Stomach (tissue), 19 donors: ENCODE measurements at places on chromosomes 4 and X. TPM values are rescaled to one million over a fixed set of nuclear protein-coding genes. Genes with fewer than 3 reads are reported as not detected.

GRCh38 chrX:118558926-118559325, 63.3 kb downstream of the DOCK11 start:
- H3K27me3 ChIP-seq: no peaks in the 10 kb centered on the region
- DNase-seq: no peak
- no peaks in the 10 kb centered on the region for H3K36me3 ChIP-seq
- H3K27ac ChIP-seq: no peak overlapping the region

DNA sequence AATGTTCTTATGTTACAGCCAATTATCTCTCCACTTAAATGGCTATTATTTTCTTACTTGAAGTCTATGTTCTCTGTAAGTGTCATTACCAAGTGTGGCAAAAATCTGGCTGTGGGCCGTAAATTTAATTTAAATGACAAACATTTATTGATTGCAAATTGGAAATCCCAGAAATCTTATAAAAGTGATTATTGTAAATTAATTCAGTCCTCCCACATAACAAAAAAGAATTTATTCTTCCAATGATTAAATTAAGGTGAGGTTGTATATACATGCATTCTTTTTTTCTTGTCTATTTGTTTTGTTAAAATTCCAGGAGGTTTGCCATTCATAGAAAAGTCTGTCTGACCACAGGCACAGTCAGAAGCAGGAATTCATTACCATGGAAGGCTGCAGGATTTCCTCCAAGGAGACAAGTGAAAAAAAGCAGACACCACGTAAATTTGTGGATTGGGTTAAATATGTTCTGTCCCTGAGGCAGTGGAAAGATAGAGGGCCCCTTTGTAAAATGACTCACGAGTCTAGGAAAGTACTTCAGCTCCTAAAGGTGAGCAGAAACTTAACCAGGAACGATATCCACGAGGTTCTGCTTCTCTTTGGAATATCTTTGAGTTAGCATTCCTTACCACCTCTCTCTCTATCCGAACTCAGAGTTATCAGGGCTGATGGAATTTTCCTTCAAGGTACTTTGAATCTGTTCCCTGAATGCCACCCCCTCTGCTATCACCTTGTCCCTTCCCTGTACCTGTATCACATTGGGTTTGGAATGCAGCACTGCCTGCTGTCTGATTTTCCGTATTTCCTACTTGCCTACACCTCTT, 10.7 kb downstream of the PPARGC1A start:
- no peaks in the 10 kb centered on the region for H3K36me3 ChIP-seq
- H3K4me3 ChIP-seq: no peak overlapping the region
- peaks cover 31% of the 10 kb centered on the region for H3K4me1 ChIP-seq

- peak; percentile 25 for DNase-seq
- no peaks in the 10 kb centered on the region for H3K27me3 ChIP-seq
- H3K36me3 ChIP-seq: peaks cover 6% of the 10 kb centered on the region
- peaks cover 39% of the 10 kb centered on the region for H3K4me1 ChIP-seq
- no peak overlapping the region for H3K4me3 ChIP-seq
These were observed 103.6 kb downstream of the RAPGEF2 start for GRCh38 chr4:159206427-159206871.

GRCh38 chrX:18574591-18574990, 97.3 kb downstream of the RS1 start:
- H3K27me3 ChIP-seq: no peaks in the 10 kb centered on the region
- no peaks in the 10 kb centered on the region for H3K4me1 ChIP-seq
- H3K36me3 ChIP-seq: no peaks in the 10 kb centered on the region
- no peak overlapping the region for H3K4me3 ChIP-seq
- H3K27ac ChIP-seq: no peak overlapping the region

DNA sequence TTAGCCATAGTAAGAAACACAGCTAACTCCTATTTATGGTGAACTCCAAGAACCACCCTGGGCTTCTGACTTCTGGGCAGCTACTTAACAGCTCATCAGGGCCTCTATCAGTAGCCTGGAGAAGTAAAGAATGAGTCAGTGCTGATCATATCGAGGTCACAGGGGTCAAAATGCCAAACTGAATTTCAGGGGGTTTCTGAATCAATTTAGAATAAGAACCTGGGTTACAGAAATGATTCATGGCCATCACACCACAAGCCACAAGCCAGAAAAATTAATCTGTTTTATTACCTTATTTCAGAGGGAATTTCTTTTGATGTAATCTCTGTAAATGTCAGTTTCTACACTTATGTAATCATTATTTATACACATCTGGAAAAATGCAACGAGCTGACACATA, 64.4 kb downstream of the CHST7 start:
- no peak overlapping the region for H3K27ac ChIP-seq
- H3K27me3 ChIP-seq: no peaks in the 10 kb centered on the region
- no peak for DNase-seq
- H3K4me1 ChIP-seq: no peaks in the 10 kb centered on the region
- H3K4me3 ChIP-seq: no peak overlapping the region

DNA sequence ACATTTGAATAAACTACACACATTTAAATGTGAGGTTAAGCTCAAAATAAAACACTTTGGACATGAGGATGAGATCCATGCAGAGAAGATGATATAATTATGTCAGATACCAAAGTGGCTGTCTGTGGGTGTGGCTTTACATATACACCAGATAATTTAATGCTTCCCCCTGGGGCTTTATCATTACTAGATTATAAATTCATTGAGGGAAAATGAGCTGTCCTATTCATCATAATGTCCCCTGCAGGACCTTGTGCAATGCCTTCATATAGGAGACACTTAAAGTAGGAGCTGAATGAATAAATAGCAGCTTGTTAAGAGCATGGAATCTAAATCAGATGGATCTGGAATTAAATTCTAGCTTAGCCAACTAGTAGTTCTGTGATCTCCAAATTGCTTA, 49.7 kb downstream of the OTC start:
- no peaks in the 10 kb centered on the region for H3K4me1 ChIP-seq
- H3K36me3 ChIP-seq: no peaks in the 10 kb centered on the region
- H3K4me3 ChIP-seq: no peak overlapping the region

DNA sequence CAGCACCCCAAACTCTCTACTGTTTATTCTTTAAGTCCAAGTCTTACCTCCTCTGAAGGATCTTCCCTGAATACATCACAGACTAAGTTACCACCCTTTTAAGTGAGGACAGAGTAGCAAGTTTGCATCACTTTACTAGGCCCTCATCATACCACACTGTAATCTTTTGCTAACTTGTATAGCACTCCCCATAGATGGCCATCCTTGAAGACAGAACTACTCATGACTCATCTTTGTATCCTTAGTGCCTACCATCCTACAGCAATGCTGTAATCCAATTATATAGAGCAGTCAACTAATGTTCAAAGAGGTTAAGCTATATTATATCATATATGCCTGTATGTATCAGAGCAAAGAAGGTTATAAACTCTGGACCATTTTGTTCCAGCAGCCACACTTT, 101.4 kb downstream of the ADAMTS3 start:
- H3K36me3 ChIP-seq: no peaks in the 10 kb centered on the region
- H3K4me3 ChIP-seq: no peak overlapping the region
- no peak overlapping the region for H3K27ac ChIP-seq
- no peaks in the 10 kb centered on the region for H3K27me3 ChIP-seq

GRCh38 chr4:124529131-124529530, 183.4 kb downstream of the ANKRD50 start:
- no peak for DNase-seq
- no peaks in the 10 kb centered on the region for H3K4me1 ChIP-seq
- H3K4me3 ChIP-seq: no peak overlapping the region
- no peaks in the 10 kb centered on the region for H3K36me3 ChIP-seq
- H3K27me3 ChIP-seq: no peaks in the 10 kb centered on the region

GRCh38 chrX:13047759-13048158, 3.3 kb upstream of the FAM9C start:
- no peak overlapping the region for H3K27ac ChIP-seq
- H3K4me1 ChIP-seq: no peaks in the 10 kb centered on the region
- no peak overlapping the region for H3K4me3 ChIP-seq
- no peak for DNase-seq

DNA sequence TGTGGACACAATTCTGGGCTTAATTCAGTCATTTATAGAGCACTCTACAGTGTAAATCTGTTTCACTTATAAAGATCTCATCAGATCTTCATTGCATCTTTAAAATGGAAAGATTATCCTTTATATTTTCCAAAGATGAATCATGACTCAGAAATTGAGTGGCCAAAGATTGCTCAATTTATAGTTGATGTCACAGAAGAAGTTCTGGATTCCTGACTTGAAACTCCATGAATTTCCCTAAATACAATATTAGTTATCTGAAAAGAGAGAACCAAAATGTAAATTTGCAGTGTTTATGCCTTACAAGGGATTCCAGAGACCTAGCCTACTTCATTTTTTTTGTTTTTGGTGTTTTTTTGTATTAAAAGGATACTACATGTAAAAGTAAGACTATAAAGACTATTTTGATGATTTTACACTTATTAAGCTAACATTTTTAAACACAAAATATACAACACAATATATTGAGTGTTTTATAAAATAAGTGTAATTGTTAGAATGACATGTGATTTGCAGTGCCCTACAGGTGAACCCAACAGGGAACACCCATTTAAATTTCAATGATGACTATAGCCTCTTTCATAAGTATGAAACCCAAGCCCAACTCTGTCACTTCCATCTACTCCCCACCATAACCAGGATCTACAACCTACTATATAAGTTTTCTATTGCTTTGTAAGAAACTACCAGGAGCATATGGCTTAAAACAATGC, 183.5 kb downstream of the PCDH7 start:
- H3K27me3 ChIP-seq: no peaks in the 10 kb centered on the region
- H3K36me3 ChIP-seq: no peaks in the 10 kb centered on the region
- DNase-seq: no peak
- H3K4me3 ChIP-seq: no peak overlapping the region
- H3K4me1 ChIP-seq: peaks cover 28% of the 10 kb centered on the region
- H3K27ac ChIP-seq: peak overlapping the region; percentile 44

DNA sequence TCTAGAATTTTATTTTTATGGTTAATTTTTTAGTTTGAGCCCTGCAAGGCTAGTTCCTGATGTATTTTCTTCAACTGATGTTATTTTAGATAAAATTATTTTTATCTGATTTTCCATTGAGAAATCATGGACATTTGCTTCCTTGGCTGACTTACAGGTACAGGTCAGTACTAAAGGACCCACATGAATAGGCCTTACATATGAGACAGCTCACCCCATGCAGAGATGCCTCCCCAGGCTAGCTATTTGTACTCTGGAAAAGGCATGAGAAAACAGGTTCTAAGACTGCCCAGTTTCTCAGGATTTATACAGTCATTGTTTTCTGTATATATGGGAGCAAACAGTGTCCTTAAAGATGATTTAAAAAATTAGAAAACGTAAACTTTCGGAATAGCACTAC, 255.5 kb downstream of the BMPR1B start:
- no peak overlapping the region for H3K4me3 ChIP-seq
- no peaks in the 10 kb centered on the region for H3K4me1 ChIP-seq

DNA sequence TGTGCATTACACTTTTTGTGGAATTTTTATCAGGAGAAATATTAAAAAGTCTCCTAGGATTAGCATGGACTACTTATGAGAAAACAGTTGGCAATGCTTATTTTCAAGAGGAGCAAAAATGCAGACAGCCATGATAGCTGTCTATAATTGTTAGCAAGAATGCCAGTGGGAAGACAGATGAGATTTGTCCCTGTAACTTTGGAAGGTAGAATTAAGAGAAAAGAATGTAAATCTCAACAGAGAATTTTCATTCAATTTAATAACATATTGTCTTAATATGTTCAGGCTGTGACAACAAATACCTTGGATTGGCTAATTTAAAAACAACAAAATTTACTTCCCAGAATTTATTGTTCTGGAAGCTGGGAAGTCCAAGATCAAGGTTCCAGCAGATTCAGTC, 349.2 kb downstream of the IQCM start:
- no peak overlapping the region for H3K27ac ChIP-seq
- DNase-seq: no peak
- no peaks in the 10 kb centered on the region for H3K4me1 ChIP-seq
- no peaks in the 10 kb centered on the region for H3K27me3 ChIP-seq
- H3K36me3 ChIP-seq: no peaks in the 10 kb centered on the region

GRCh38 chr4:105462576-105462975, 11.3 kb downstream of the PPA2 start:
- no peaks in the 10 kb centered on the region for H3K4me1 ChIP-seq
- peaks cover 14% of the 10 kb centered on the region for H3K36me3 ChIP-seq
- H3K27ac ChIP-seq: no peak overlapping the region
- H3K4me3 ChIP-seq: no peak overlapping the region
- no peak for DNase-seq
- no peaks in the 10 kb centered on the region for H3K27me3 ChIP-seq

DNA sequence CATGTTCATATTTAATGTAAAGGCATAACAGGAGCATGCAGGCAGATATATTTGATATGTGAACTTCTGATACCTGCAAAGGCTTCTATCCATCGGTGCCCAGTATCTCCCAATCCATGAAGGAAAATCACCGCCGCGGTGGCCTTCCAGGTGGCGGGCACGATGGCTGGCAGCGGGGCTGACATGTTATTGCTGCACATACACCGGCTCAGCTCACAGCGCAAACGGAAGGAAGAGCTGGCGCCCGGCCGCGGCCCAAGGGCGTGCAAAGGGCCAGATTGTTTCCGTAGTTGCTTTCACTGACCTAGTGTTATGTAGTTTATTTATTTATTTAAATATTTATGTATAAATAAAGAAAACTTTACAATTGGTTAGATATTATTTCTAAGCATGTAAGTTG, 322.7 kb upstream of the PITX2 start:
- no peaks in the 10 kb centered on the region for H3K36me3 ChIP-seq
- no peak for DNase-seq
- no peak overlapping the region for H3K4me3 ChIP-seq
- H3K4me1 ChIP-seq: no peaks in the 10 kb centered on the region
- H3K27ac ChIP-seq: no peak overlapping the region

DNA sequence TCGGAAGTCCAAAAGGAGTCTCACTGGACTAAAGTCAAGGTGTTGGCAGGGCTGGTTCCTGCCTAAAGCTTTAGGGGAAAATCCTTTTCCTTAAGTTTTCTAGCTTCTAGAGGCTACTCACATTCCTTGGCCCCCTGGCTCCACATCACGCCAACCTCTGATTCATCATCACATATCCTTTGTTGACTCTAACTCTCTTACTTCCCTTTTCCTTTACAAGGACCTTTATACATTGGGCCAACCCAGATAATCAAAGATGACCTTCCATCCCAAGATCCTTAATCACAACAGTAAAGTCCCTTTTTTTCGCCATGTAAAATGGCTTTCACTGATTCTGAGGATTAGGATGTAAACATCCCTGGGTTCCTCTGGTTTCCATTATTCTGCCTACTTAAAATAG, 146.4 kb upstream of the DCAF8L1 start:
- no peaks in the 10 kb centered on the region for H3K4me1 ChIP-seq
- no peak overlapping the region for H3K27ac ChIP-seq
- no peaks in the 10 kb centered on the region for H3K27me3 ChIP-seq
- no peaks in the 10 kb centered on the region for H3K36me3 ChIP-seq
- no peak overlapping the region for H3K4me3 ChIP-seq

GRCh38 chr4:85738721-85739120, 263.8 kb downstream of the ARHGAP24 start:
- DNase-seq: no peak
- H3K27me3 ChIP-seq: no peaks in the 10 kb centered on the region
- no peak overlapping the region for H3K4me3 ChIP-seq
- no peak overlapping the region for H3K27ac ChIP-seq
- no peaks in the 10 kb centered on the region for H3K36me3 ChIP-seq

Gene NAA11
- not detected for polyA plus RNA-seq

Gene PDCL2
- not detected for polyA plus RNA-seq

Gene HDAC6
- 20.9 TPM for polyA plus RNA-seq

Gene MAGEA8
- polyA plus RNA-seq: not detected

Gene GPR101
- polyA plus RNA-seq: not detected

Gene IDS
- polyA plus RNA-seq: 50.4 TPM

Gene GPR119
- polyA plus RNA-seq: not detected

Gene HTR2C
- polyA plus RNA-seq: not detected

Gene ABCD1
- 3.4 TPM for polyA plus RNA-seq

Gene HMGB2
- 206 TPM for polyA plus RNA-seq

Gene CD38
- polyA plus RNA-seq: 0.83 TPM

Gene GPRIN3
- polyA plus RNA-seq: 0.40 TPM

Gene HS3ST1
- polyA plus RNA-seq: 4.1 TPM

Gene POF1B
- polyA plus RNA-seq: 5.6 TPM

Gene MAP3K15
- 0.30 TPM for polyA plus RNA-seq
